ENCODE measurements at places on chromosomes 7 and 10.

DNA sequence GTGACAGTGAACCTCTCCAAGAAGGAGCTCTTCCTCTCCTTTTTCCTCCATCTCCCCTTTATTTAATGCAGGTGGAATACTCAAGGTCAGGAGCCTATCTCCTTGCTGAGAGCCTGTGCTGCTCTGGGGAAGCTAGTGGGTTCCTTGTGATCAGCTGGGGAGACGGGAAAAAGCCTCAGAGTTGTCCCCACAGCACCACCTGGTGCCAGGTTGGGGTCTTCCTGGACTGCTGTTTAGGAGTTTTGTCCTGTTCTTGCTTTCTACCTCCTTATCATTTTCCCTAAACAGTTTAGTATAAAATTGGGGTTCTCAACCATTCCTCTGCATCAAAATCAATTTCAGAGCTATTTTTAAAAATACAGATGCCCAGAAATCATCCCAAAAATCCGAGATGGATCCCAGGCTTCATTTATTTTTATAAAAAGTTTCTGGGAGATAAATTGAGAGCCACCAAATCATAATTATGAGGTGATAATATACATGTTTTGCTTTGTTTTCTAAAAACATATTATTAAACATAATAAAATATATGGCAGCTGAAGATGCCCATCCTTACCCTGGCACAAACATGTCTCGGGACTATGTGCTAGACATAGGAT is 44.3 kb downstream of the MACC1 start:
- peak; percentile 39 for DNase-seq

- DNase-seq = peak; percentile 65
These were observed 15.6 kb upstream of the RFC2 start for GRCh38 chr7:74269757-74270277.

- DNase-seq = no peak
These were observed 5.1 kb downstream of the RAPGEF5 start for GRCh38 chr7:22351878-22352277.

DNA sequence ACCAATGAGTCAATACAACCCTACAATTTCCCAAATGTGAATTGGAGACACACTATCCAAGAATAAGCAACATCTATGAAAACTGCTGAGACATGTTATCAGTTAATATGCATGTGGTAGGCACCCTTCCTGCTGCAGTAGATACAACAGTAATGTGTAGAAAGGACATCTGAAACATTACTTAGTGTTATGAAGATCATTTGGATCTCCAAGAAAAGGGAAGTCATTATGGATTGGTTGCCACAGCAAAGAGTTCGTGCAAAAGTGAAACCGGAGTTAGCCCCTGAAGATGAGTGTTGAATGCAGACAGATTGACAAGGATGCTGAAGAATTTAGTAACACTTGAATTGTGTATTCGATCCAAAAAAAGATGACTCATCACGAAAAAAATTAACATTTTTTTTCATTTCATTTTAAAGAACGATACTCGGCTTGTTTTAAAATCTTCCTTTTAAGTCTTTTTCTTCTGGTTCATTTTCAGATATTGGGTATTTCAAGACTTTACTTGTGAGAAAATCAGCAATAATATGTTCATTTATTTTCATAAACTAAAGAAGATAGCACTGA is 322.4 kb upstream of the KLF6 start:
- DNase-seq = no peak

- no peak for DNase-seq
These were observed 11.9 kb downstream of the NRAP start for GRCh38 chr10:113651898-113652297.

GRCh38 chr7:71243736-71244410 is 111.9 kb downstream of the GALNT17 start:
- DNase-seq = no peak

DNA sequence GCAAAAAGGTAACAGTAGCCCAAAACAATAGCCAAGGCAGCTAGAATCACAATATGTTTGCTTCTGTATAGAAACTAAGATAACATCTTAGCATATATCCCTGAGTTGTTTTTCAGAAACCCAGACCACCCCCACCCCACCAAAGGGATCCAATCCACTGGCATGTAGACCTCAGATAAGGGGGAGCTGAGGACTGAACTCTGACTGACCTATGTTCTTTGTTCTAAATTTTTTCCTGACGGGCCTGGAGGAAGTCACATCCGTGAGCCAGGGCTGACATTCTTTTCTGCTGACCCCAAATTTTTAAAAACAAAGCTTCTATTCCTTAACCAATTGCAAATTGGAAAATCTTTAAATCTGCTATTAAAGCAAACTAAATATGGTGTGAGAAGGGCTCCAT is 493.9 kb upstream of the IGFBP3 start:
- no peak for DNase-seq

- DNase-seq = no peak
These were observed 217.7 kb upstream of the KCND2 start for GRCh38 chr7:120055300-120055699.

GRCh38 chr10:21950566-21950965 is 53.0 kb downstream of the DNAJC1 start:
- DNase-seq = no peak

- DNase-seq = no peak
These were observed 112.1 kb downstream of the DNAJC1 start for GRCh38 chr10:21891439-21891838.

GRCh38 chr10:13189961-13190360 is 28.6 kb downstream of the MCM10 start:
- DNase-seq = no peak

DNA sequence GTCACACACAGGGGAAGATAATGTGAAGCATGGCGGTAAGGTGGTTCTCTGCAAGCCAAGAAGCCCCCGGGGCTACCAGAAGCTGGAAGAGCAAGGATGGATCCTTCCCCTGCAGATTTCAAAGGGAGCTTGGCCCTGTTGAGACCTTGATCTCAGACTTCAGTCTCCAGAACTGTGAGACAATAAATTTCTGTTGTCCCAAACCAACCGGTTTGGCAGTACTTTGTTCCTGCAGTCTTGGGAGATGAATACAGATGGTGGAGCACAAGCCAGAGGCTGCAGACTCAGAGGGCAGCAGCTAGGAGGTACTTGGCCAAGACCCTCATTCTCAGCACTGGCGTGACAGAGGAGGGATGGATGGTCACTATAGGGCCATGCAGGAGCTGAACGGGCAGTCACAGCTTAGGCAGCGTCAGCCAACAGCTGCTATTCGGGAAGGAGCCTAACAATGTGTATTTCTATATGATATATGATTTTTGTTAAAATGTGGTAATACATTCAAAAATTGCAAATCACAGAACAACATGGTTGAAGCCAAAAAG is 387.3 kb downstream of the TNS3 start:
- DNase-seq = no peak

DNA sequence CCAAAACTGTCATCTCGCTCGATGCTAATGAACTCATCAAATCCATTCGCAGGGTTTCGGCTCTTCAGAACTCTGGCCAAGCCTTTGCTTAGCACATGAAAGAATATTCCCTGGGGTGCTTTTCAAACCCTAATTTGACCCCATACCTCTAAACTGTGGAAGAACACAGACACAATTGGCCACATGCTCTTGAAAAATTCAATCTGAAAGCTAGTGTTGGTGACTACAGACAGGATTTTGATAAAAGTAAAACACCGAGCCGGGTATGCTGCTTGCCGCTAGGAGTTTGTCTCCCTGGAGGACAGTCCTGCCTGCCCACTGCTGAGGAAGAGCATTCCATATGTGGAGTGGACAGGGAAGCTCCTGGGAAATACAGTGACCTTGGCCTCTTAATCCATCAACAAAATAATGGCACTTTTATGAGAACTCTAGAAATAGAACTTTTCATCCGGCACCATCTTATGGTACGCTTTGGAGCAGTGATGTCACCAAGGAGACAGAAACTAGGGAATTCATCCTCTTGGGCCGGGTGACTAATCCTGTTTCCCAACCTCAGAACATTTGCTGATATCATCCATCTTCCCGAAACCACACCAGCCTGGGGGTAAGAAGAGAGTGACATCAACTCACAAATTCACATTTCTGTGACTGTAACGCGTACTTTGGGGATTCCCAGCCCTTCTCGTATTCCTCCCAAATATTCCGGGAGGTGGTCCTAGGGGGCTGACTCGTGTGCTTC is 34.2 kb downstream of the MTURN start:
- no peak for DNase-seq

- DNase-seq = no peak
These were observed 334.2 kb upstream of the MAGI2 start for GRCh38 chr7:79787623-79788022.

DNA sequence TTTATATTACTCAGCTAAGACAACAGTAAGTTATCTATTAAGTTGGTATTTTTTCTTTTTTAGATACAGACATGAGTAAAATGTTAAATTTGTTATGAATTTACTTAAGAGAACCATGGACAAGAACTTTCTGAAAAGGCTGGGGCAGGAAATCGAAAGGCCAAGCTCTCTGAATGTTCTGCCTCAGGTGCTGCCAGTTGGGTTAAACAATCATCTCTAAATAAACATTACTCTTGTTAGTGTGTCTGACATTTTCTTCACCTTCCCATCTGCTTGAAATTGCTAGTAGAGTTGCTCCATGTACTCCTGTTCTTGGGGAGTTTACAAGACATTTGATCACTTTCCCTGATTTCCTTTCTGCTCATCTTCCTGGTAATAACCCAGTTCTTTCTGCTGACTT is 87.5 kb downstream of the ANKRD7 start:
- DNase-seq = no peak

DNA sequence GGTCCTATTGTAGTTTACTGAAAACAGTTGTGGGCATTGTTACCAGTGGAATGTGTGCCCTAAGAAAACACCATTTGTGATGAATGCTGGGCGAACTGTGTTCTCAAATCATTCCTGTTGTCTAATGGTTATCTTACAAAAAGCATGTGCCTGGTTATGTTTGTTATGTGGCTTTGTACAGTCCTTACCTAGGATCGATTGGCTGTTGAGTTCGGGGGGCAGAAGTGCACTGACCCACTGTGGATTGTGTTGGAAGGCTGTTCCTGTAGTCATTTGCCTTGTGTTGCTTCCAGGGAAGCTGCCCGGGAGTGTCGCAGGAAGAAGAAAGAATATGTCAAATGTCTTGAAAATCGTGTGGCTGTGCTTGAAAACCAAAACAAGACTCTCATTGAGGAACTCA is 84.3 kb downstream of the CREM start:
- DNase-seq = no peak

DNA sequence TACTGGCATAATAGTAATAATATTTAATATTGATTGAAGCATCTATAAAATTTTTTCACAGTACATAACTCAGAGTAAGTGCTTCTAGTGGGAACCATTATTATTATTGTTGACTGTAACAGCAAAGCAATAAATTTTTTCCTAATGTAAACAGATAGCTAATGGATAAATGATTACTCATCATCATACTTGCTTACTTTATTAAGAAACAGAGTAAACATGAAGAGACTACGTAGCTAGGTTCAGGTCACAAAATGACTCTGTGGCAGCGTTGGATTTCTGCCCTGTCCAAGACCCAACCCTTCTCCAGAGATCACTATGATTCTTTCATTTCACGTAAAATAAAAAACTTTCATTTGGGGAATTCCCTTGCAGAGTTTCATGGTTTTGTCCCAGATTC is 8.3 kb upstream of the ABCB5 start:
- no peak for DNase-seq

DNA sequence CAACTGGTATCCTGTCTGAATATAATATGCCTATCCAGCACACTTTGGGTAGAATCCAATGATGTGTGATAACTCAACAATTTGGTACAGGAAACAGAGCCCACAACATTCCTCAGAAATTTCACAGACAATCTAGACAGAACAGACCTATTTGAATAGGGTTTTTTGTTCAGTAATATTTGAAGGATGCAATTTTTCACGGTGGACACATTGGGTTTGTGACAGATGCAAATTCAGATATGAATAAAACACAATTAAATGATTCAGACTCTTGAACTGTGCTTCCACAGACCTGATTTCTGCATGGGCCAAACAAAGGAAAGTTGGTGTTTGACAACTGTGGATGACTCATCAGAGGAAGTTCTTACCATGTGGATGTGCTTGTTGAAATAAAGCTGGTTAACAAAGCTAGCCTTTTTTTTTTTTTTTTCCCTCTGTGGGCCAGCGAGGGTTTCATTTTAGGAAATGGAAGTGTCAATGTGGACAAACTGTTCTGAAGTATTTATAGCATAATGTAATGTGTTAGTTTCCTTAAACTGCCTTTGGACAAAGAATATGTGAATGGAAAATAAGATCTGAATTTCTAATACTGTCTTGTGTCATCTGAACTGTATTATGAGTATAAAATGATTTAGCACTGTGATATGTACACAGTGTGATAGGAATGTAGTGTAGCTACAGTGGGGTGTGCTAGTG is 43.2 kb upstream of the FAM133B start:
- peak; percentile 99 for DNase-seq

DNA sequence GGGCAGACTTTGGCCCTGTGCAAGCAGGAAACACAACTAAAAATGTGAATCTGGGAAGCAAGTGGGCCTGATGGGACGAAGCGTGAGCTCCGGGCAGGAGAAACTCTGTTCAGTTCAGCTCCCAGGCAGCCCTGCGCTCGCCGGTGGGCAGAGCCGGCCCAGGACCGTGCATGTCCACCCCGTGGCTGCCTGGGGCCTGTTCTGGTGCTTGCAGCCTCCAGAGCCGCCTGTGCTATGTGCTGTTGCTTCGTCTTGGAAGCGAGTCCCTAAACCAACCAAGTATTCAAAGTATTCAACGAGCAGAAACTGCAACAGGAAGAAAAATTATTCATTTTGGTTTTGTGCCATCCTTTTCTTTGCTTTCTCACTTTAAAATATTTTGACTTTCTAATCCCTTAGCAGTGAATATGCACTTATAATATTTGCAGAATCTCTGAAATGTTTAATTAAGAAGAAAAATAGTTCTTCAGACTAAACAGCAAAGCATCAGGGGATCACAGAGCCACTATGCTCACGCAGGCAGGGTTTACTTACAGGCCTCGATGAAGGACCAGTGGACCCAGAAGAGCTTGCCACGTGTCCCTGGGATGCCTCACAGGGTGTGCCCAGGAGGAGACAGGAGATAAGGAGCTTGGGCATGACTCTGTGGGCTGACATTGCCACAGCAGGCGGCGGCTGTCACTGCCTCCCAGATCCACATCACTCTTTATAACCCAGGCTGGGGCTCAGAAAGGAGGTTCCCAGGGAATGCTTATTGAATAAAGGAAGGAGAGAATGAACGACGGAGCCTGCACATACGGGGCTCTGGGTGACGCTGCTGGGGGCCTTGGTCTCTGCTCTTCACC is 45.6 kb downstream of the VIPR2 start:
- DNase-seq = no peak

GRCh38 chr10:44947371-44948152 is 12.0 kb upstream of the RASSF4 start:
- DNase-seq = no peak

- DNase-seq = no peak
These were observed 38.1 kb upstream of the ECHDC3 start for GRCh38 chr10:11704092-11704491.

GRCh38 chr10:43166207-43166879 is 28.1 kb downstream of the CSGALNACT2 start:
- no peak for DNase-seq

Data from dermis microvascular lymphatic vessel endothelial cell (primary cell).